Panc1 (cell line): ENCODE measurements at places on chromosomes 3 and 15.

- DNase-seq, result no peak
Observed at GRCh38 chr3:185807445-185808068, 17.3 kb downstream of the IGF2BP2 start.

- no peak for DNase-seq
Observed at GRCh38 chr3:177789500-177789899, 592.2 kb upstream of the TBL1XR1 start.

- no peak for DNase-seq
Observed at GRCh38 chr3:14915636-14916222, 31.7 kb upstream of the NR2C2 start.

GRCh38 chr3:114336122-114336697 lies 42.4 kb downstream of the TIGIT start:
- DNase-seq, result no peak

DNA sequence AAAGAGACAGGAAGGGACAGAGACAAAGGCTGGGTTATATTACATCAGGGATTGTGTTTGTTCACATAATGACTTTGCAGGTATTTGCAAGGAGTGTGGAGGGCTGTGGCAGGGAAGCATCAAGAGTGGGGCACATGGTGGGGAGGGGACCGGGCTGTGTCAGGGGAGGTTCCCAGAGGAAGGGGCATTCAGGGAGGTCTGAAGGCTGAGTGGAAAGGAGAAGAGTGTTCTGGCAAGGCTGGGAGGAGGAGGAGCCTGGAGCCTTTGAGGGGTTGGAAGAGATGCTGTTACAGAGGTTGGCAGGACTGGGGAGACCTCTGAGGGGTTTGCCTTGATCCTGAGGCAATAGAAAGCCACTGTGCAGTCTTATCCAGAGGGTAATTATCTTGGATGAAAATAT lies 49.4 kb downstream of the EXOG start:
- no peak for DNase-seq

DNA sequence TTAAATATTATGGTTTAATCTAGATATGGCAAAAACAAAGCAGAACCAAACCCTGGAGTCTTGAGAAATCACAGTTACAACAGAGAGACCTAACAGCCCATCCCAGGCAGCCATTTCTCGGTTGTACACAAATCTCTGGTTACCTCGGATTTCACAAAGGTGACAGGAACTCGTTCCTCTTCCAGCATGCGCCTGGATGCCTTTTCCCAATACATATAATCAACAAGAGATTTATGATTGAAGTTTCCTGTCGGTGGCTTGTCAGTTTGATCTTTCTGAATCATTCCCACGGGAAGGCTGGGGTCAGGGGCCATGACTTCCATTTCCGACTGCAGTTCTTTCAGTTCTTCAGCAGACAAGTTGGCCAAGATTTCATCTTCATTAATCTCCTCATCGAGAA lies 445 bp downstream of the LMOD3 start:
- no peak for DNase-seq

DNA sequence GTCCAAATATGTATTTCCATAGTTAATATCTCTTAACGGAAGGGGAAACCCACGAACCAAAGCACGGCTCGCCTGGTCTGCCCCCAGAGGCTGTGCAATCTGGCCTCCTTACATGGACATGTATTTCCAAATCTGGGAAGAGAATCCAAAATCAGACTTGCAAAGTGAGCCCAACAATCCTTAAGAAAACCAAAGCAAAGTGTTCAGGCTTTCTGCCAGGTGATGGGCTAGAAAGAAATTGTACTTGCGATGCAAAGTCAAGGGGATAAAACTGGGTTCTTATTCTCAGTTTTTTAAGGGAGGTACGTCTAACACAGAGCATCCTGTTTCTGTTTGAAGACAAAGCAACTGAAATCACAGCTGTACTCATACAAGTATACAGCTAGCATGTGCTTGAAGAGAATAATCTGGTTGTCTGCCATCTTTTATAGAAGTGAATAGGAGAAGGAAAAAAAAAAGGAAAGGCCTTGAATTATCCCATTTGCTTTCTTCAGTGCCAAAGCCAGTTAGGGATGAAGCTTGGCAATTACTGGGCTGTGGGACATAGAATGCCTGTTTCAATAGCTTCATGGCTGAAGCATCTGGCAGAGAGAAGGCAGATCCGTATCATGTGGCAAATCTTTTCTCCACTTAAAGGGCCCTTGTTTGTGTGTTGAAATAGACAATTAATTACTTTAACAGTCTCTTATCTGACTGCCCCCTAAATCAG lies 48.4 kb downstream of the LRIG1 start:
- no peak for DNase-seq

DNA sequence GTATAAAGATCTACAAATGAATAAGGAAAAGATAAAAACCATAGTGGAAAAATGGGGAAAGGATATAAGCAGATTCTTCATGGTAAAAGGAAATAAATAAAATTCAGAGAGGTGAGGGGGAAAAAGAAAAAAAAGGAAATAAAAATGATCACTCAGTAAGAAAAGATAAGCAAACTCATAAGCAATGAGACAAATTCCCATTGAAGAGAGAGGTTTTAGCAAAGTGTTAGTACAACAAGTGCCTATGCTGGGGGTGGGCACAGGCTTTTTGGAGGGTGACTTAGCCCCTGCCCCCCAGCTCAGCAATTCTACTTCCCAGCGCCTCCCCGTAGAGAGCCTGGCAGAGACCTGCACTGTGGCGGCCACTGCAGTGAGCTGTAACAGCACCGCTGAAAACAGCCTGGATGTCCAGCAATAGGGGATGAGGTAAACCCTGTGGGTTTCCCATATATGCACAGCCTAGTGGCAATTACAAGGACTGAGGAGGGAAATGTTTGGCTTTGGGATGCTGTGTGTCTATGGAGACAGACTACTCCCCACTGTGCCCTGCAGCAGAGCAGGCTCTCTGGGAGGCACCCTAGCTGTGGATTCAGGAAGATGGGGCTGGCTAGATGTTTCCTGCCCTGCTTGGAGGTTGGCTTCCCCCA lies 23.7 kb upstream of the SFMBT1 start:
- DNase-seq, result no peak

DNA sequence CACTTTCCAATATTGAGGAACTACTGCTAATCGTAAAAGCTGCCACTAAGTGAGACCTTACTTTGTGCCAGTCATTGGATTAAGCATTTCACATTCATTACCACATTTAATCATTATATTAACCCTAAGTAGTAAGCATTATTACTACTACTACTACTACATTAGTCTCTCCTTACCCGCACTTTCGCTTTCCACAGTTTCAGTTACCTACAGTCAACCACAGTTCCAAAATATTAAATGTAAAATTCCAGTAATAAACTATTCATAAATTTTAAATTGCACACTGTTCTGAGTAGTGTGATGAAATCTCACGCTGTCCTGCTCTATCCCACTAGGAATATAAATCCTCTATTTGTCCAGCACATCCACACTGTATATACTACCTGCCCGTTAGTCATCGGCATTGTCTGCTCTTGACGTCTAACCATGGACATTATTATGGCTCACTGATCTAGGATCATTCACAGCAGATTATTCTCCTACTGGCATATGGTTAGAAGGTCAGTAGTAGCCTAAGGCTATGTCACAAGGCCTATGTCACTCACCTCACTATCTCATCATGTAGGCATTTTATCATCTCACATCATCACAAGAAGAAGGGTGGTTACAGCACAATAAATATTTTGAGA lies 121.1 kb downstream of the GSK3B start:
- DNase-seq, result no peak

DNA sequence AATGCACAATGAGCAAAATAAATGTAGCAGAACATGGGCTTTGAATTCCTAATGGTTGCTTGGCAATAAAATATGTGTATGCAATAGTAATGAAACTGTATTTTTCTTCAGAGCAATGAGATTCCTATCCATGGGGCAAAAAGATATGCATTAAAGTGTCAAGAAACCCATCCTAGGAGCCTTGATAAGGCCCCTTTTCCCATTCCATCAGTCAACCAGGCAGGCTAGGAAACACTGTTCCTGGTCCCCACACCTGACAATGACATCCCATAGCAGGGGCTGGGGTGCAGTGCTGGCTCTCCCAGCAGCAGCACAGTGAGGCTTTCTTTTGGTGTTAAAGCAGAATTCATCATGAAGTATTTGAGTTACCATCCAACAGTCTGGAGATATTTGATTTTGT lies 113.3 kb upstream of the AGTR1 start:
- DNase-seq, result no peak

GRCh38 chr3:47394140-47394870 lies 13.5 kb downstream of the PTPN23 start:
- DNase-seq, result no peak

DNA sequence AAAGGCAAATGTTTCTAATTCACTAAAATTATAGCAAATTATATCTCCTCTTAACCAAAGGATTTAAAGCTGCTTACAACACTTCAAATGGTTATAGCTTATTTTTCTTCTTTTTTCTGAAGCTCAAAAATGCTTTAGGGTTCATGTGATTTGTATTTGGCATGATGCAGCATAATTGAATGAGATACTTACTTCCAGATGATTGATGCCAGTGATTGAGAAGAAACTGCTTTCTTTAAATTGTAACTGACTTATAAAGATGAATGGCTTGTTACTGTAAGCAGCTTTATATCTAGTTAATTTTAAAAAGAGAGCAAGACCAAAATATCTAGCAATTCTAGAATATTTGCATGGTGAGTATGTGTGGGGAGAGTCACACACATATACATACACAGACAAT lies 270.7 kb upstream of the THRB start:
- no peak for DNase-seq
